NCI-H2171 treated with DMSO at 0.1 percent for 48 hours (cell line): ENCODE measurements at places on chromosomes 2 and 18.

DNA sequence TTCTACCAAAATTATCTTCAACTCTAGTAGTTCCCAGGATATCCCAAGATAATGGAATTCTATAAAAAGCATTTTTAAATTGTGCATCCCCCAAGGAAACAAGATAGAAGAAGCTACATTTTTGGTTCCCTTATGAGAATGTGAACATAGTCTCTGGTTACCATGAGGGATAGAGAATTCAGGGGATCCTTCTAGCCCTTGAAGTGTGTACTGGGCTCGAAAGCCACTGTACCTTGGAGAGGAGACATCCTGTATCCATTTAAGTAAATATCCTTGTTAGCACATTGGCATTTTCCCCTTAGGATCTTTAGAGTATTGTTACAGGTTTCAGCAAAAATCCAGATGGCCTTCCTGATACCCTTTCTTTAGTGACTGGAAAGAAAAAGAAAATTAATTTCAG lies 228.5 kb downstream of the RTP5 start:
- DNase-seq, result no peak

DNA sequence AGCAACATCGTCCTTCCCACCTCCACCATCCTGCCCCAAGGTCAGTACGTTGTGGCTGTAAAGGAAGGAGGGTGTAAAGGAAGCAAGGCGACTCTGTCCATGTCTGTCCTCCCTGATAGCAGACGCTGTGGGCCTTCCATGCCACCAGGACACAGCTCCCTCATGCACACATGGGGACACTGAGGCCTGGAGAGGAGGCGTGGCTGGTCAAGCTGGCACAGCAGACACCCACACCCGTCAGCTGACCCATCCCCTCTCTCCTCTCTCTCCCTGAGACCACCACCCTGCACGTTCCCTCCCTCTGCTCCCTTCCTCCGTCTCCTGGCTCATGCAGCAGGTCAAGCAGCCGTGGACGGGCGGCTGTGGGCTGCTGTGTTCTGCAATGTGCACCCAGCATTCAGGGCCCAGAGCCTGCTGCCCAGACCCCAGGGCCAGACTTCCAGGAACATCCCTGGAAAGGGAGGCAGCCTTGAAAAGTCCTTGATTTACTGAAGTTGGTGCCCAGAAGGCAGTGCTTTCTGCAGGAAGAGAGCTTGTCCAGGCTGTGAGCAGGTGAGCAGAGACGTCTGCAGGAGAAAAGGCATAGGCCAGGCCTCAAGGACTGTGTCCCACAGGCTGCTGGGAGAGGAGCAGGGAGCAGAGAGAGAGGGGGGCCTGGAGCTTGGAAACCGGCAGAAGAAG lies 133.6 kb downstream of the DDX1 start:
- no peak for DNase-seq

DNA sequence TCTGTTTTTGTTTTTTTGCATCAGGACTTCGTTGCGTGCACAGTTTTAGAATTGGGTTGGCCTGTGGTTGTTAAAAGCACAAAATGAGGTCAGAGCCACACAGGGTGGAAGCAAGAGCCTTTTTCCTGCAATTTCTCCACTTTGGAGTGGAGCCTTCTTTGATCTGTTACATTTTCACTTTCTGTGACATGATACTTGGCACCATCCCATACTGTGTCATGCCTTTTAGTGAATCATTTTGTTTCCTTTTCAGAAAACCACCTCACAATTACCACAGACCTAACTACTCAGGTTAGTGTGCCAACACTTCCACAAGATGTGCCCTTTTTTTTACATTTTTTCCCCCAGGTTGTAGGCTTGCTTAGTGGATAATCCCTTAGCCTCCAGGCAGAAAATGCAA lies 32.5 kb downstream of the MERTK start:
- DNase-seq, result no peak

GRCh38 chr2:137172162-137172561 lies 406.8 kb downstream of the THSD7B start:
- no peak for DNase-seq

DNA sequence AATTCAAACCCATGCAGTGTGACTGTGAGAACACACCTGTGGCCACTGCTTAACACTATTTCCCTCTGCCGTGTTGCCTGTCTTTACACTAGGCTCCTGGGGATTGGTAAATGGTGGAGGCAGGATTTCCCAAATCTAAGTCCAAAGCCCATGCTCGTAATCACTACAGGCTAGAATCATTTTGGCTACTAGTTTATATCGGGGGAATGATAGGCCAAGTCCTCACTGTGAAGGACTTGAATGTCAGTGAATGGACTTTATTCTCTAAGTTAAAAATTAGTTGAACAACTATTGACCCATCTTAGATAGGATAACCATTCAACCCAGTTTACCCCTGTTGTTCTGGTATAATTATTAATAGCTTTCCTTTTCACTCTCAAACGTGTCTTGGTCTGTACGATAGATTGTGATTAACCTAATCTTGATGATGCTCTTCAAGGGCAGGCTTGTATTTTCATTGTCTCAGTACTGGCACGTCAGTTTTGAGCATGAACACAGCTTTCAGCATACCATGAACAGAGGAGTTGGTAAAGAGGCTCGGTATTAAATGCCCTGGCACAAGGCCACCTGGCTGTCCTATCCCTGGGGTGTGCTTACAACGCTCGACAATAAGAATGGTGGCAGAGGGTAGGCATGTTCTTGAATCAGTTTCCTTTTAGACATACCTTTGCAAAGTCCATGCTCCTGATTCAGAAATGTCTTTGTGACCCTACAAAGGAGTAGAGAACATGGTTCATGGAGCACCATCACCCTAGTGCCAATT lies 148.8 kb downstream of the RTN4 start:
- no peak for DNase-seq

DNA sequence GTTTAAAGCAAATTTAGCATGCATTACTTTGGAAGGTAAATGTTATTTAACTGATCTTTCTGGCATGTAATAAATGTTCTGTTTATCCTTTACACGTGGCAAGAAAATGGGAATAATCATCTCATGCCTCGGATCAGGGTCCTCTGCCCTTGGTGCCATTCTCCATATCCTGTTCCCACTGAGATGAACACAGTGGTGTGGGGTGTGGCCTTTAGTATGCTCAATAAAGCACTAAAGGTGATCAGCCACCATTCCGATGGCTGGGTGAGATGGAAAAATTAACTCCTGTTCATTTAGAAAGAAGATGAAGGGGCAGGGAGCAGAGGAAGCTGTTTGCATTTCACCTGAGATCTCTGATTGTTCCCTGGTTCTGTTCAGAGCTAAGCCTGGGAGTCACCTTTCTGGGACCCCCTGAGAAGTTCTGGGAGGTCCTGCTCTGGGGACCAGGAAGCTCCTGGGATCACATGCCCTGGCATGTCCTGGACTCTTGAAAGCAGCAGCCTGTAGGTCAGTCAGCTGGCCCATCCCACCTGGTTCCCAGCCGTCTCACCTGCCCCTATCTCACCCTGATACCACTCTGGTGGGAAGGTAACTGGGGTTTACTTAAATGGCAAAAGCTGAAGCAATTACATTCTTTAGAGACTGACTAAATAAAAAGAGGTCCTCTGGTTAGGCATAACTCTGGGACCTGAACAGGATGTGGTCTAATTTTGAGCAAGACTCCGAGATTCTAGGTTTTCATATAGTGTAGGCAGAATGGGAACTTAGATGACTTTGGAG lies 288.9 kb upstream of the EPAS1 start:
- DNase-seq, result no peak

DNA sequence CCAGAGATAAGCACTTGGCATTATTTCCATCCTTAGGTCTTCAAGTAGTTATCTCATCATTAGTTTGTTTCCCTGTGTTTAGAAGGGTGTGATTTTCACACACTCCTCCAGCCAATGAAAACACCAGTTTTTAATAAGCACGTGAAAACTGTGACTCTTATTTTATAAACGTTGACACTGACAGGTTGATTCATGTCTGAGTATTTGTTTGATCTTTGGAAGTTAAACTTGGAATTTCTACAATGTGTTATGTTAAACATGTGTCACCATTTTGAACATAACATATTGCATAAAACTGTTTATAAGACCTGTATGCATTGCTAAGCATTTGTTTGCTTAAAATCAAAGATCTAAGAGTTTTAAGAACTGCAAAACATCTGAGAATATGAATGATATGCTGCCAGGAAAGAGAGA lies 27.6 kb downstream of the SLC40A1 start:
- DNase-seq, result no peak

DNA sequence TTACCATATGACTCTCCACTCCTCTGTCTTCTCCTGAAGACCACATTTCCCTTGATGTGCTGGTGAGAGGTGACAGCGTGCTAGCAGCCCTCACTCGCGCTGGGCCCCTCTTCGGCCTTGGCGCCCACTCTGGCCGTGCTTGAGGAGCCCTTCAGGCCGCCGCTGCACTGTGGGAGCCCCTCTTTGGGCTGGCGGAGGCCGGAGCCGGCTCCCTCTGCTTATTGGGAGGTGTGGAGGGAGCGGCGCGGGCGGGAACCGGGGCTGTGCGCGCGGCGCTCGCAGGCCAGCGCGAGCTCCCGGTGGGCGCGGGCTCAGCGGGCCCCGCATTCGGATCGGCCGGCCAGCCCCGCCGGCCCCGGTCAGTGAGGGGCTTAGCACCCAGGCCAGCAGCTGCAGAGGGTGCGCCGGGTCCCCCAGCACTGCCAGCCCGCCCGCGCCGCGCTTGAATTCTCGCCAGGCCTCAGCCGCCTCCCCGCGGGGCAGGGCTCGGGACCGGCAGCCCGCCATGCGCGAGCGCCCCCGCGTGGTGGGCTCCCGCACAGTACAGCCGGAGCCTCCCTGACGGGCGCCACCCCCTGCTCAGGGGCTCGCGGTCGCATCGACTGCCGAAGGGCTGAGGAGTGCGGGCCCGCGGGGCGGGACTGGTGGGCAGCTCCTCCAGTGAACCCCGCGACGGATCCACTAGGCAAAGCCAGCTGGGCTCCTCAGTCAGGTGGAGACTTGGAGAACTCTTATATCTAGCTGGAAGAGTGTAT lies 246.6 kb upstream of the REG3G start:
- DNase-seq, result no peak

DNA sequence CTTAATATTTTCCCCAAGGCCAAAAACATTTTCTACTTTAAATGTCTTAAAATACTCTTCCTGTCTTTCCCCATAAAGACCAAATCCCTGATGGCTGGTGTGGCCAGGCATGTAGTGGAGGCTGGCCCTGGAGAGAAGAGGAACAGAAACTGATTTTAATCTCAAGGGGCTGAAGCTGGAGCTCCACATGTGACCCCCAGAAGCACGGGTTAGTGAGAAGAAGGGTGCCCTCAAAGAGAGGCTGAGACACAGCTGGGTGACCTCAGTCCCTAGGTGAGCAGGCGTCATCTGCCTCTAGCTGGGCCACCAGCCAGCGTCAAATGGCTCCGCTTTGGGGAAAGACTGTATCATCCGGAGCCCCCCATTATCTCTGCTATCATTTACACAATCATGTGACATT lies 19.3 kb upstream of the TMEM18 start:
- DNase-seq, result no peak

GRCh38 chr2:168525716-168526446 lies 69.8 kb downstream of the CERS6 start:
- DNase-seq, result no peak

DNA sequence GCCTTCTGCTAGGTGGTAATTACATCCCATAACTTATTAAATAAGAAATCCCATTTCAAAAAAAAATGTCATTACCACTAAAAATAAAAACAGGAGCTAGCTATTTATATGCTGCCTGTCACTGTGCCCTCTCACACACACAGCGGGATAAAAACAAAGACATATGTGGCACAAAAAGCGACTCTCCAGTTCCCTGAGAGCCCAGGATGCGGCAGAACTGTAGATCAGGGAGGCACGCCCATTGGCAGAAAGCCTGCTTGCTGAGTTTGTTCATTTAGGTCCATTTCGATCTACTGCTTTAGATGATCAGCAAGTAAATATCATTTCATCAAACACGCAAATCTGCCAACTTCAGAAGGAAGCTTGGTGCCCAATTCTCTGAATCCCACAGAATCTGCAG lies 124.4 kb downstream of the TMEM163 start:
- peak; percentile 97 for DNase-seq

- DNase-seq, result no peak
These were observed 6.9 kb downstream of the CD8A start for GRCh38 chr2:86783615-86784339.

GRCh38 chr2:9595746-9596145 lies 35.1 kb downstream of the YWHAQ start:
- no peak for DNase-seq

- no peak for DNase-seq
These were observed 422.6 kb upstream of the ID2 start for GRCh38 chr2:8259106-8259840.

DNA sequence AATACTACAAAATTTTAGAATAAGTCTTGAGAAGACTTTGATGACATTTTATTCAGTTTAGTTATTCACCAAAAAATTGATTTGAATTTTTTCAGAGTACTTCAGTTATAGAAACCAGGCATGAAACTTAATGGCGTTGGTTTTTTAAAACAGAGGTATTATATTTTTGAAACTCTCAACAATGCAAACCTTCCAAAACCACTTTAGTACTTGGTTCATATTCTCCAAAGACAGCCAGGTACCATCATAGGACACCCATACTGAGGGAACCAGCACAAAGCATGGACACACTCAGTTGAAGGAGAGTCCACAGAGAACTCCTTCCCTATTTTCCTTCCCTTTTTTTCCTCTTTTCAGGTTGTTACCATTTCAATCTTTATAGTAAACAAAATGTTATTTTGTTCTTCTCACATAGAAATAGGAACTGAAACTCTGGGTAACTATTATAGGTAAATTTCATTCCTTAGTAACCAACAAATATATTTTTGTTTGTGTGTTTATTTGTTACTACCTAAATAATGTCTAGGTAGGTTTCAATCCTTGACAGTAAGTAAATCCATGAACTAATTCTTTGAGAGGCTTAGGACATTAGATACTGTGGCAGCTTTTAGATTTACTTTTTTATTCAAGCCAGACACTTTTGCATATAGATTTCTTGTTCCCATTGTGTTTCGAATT lies 95.8 kb downstream of the TMEFF2 start:
- DNase-seq, result no peak

DNA sequence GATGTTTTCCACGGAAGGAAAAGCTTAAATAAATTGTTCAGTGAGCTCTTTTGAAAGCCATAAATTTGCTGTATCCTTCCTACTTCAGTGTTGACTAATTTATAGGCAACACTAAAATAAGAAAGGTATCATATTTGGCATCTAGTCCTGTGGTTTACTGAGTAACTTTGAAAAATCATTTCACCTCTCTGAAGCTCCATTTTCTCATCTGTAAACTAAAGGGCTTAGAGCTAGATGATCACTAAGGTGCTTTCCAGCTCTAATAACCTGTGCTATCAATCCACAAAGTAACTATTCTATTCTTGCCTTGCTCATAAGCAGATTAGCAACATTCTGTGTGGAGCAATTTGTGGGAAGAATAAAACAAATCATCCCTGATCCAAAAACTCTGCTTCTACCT lies 3.6 kb upstream of the MYOM1 start:
- no peak for DNase-seq

GRCh38 chr2:23520256-23520655 lies 135.3 kb downstream of the KLHL29 start:
- DNase-seq, result no peak
